DMS 273 treated with DMSO at 0.1 percent for 48 hours (cell line): ENCODE measurements at places on chromosomes 2 and 18.

DNA sequence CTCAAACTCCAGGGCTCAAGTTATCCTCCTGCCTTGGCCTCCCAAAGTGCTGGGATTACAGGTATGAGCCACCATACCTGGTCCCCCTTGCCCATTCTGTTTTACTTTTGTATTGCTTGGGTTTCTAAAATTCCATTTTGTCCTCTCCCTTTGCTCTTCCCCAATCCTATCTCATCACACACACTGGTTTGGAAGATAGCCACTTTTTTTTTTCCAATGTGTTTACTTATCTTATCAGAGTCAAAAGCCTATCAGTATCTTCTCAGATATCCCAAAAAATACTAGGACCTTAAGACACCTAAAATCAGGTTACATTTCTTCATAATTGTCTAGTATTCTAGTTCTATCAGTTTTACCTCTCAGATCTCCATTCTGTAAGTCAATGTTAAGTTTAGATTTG is 56.1 kb downstream of the MSH2 start:
- no peak for DNase-seq

GRCh38 chr2:195632856-195633572 is 24.0 kb upstream of the SLC39A10 start:
- DNase-seq = no peak

DNA sequence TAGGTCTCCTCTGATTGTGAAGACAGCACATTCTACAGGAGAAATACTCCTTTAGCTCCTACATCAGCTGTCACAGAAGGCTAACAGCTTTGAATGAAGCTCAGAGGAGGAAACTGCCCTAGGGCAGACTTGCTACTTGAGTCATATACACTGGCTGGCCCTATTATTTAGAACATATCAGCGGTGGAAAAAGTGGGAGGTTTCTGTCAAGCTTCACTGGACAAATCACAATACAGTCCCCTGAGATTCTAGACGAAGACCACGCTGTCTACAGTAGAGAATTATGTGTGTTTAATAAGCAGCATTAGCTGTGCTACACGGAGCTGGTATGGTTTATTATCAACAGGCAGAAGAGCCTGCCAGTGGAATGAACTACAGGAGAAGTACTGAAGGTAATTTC is 230.9 kb upstream of the FSIP2 start:
- no peak for DNase-seq

DNA sequence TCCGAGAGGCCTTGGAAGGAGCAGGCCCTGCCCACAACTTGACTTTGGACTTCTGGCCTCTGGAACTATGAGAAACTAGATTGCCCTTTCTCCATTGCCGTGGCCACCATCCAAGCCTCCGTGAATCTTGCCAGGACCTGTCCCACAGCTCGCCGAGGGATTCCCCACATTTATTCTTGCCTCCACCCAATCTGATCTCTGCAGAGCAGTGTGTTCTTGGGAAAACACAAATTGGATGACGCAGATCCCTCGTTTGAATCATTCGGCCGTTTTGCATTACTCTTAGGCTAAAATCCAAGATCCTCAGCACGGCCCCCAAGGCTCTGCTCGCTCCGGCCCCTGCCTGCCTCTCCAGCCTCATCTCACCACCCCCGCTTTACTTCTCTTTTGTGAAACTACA is 364.2 kb downstream of the ZNF516 start:
- no peak for DNase-seq

DNA sequence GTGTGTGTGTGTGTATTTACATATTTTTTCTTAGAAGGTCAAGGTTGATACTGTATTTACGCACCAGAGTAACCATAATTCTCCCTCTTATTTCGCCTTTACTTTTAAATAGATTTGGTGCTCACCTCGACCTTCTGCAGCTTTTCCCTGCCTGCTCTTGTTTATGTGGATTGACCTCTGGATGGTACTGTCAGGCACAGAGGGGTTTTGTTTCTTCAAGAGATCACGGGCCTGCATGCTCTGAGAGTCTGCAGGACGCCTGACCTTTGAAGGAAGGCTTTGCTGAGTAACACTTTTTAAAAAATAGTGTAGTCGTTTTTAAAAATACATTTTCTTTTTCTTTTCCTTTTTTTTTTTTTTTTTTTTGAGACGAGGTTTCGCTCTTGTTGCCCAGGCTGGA is 18.1 kb upstream of the EFHD1 start:
- DNase-seq = no peak
